ENCODE measurements at places on chromosomes 5 and 9.
A peak's percentile ranks its signal among the peaks of the same experiment; 100 is the strongest.

DNA sequence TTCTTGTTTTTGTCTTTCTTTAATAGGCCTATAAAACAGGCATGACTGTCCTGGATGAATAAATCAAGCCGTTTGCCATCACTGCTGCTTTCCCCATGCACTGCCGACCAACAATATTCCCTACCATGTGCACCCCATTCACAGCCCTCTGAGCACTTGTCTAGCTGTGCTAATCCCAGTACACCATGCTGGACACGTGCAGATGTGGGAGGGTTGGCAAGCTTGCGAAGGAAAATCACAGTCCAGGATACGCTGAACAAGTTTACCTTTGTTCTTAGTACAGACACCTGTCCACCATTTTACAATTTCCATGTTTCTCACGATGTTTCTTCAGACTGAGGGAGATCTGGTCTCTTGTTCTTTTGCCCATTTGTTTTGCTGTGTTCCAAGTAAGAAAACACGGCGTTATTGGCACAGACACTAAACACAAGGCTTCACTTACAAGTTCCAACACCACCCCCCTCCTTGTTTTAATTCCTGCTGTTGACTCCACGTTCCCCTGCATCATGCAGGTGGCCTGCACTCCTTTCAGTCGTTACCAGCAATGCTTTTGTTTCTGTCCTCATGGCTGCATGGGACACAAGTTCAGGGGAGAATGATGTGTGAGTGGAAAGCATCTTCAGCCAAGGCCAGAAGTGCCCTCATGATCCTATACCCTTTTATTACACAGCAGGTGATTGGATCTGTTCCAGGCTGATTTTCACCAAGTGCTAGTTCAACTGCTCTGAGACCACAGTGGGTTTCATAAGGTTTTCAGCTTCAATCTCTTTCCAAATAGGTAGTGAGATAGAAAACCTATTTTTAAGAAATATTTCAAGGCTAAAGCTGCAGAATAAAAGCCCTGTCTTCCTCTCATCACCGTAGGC lies 608.9 kb downstream of the IRX1 start:
- DNase-seq = no peak

- DNase-seq = no peak
These were observed 355.1 kb upstream of the GRIA1 start for GRCh38 chr5:153135411-153135810.

DNA sequence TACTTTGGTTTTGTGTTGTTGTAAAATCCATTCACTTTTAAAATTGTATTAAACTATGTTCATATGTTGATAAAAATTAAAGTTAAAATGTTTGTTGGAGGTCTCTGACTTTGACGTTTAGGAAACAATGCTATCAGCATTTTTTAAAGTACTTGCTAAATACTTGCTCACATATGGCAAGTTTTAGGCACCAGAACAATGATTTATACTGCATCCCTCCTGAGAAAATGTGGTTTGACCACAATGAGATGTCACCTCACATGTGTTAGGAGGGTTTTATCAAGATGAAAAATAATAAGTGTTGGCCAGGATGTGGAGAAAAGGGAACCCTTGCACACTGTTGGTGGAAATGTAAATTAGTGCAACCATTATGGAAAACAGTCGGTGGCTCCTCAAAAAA lies 180.8 kb downstream of the HSD17B3 start:
- DNase-seq = no peak

DNA sequence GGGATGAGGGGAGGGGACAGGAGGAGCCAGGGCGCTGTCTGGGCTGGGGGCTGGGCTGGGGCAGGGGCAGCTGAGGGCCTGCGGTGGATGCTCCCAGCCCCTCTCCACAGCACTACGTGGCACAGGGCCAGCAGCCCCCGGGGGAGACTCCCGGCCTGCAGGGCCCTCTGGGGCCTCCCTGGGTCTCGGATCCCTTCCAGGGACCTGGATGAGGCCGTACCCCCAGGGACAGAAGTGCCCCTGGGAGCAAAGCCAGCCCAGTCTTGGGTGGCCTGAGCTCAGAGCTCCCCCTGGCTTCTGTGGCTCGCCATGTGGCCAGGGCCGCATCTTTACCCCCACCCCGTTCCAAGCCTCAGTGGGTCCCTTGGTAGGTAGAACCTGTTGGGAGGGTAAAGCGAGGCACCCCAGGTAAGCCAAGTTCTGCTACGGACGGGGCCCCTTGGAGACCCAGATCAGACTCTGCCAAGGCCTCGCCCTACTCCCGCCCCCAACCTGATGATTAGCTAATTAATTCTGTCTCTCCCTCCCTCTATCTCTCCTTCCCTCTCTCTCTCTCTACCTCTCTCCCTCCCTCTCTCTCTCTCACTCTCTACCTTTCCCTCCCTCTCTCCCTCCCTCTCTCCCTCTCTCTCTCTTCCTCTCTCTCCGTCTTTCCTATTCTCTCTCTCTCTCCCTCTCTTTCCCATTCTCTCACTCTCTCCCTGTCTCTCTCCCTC lies 24.3 kb downstream of the KCNT1 start:
- DNase-seq = no peak

- DNase-seq = no peak
These were observed 999 bp upstream of the DRD1 start for GRCh38 chr5:175444905-175445456.

- DNase-seq = no peak
These were observed 14.1 kb upstream of the SPDL1 start for GRCh38 chr5:169569513-169569912.

GRCh38 chr5:177457852-177458681 lies 11.5 kb downstream of the PRR7 start:
- DNase-seq = no peak

DNA sequence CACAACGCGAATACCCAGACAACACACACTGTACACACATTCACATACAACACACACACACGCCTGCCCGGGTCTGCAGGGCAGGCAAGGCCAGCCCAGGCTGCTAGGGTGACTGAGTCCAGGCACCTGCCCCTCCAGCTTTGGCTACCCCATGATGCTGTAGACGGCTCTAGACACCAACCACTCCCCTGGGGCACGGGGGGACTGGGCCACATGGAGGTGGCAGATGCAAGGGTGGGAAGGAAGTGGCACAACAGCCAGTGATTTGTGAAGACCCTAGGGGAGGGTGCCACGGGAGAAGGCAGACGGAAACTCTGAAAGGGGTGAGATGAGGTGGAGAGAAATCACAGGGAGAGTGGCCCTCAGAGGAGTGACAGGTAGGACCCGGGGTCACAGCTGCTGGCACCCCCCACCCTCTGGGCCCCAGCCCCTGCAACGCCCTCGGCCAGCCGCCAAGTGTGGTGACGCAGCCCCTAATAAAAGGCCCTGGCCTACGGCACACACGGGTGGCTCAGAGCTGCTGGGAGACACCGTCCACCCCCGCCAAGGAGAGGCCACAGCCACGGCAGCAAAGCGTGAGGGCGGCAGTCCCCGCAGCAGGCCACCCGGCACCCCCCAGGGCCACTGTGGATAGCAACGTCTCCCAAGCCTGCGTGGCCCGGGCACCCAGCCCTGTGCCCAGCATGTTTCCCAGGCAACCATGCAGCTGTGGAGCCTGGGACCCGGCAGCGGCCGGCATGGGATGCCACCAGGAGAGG lies 6.6 kb upstream of the CCDC187 start:
- no peak for DNase-seq

DNA sequence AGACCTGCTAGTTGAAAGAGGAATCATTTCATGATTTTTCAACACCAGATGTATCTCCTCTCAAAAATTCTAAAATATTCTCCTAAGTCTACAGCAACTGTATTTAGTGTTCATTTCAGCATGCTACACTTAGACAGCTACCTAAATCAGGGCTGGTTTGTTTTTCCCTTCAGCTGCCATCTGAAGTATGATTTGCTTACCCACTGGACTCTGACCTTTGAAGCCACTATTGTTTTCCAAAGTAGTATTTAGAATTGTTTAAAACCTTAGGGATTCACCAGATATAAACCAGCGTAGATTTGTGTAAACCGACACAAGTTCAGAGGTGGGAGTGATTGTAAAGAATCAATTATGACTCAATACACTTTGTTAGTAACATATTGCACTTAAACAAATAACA lies 193.1 kb downstream of the ADAMTS6 start:
- no peak for DNase-seq

DNA sequence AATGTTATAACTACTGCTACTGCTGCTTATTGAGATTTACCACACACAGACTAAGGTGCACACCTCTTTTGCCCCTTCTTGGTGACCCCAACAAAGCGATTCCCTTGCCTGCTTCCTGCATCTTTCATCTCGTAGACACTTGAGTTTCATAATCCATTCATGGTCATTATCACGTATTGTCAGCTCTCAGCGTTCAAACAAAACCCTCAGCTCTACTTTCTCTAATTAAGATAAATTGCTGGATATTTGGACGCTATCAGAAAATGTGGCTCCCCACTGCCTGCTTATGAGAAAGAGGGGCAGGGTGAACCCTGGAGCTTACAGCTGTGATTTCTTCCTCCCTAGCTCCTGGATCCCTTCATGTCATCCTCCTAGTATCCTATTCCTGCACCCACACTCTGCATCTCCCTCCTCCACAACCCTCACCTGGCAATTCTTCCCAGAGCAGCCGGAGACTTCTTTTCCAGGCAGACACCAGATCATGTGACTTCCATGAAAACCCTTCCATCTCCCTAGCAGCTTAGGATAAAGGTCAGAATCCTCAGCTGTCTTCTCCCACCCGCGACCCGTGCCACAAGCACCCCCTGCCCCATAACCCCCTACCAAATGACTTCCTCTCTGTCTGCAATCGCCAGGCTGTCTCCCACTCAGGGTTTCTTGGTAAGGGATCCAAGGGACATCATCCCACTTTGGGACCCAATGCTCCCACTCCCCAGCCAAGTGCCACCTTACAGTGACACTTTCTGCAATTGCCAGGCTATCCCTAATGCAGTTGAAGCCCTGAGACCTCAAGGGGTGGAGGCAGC lies 146.5 kb downstream of the NSG2 start:
- DNase-seq = no peak

DNA sequence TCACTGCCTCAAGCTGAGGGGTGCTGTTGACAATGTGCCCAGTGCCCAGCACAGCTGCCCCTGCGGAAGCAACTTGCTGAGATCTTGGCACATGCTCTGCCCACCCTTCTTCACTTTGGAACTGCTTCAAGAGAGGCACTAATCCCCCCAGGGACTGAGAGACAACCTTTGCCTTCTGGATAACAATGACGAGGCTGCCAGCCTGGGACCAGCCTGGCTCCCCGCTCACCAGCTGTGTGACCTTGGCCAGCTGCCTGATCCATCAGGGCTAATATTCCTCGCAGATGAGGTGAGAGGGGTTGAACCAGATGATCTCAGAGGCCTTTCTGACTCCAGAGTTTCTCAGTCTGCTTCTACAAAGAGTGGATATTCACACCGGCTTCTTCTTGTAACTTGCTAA lies 81.0 kb downstream of the SHB start:
- no peak for DNase-seq

DNA sequence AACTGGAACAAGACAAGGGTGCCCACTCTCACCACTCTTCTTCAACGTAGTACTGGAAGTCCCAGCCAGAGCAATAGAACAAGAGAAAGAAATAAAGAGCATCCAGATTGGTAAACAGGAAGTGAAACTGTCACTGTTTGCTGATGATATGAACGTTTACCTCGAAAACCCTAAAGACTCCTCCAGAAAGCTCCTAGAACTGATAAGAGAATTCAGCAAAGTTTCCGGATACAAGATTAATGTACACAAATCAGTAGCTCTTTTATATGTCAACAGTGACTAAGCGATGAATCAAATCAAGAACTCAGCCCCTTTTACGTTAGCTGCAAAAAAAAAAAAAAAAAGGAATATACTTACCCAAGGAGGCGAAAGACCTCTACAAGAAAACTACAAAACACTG lies 306.6 kb downstream of the PLK2 start:
- DNase-seq = no peak

- peak; percentile 59 for DNase-seq
These were observed 37.3 kb downstream of the SEC61B start for GRCh38 chr9:99259231-99259918.

- DNase-seq = no peak
These were observed 275.5 kb downstream of the GLIS3 start for GRCh38 chr9:4024281-4024777.

DNA sequence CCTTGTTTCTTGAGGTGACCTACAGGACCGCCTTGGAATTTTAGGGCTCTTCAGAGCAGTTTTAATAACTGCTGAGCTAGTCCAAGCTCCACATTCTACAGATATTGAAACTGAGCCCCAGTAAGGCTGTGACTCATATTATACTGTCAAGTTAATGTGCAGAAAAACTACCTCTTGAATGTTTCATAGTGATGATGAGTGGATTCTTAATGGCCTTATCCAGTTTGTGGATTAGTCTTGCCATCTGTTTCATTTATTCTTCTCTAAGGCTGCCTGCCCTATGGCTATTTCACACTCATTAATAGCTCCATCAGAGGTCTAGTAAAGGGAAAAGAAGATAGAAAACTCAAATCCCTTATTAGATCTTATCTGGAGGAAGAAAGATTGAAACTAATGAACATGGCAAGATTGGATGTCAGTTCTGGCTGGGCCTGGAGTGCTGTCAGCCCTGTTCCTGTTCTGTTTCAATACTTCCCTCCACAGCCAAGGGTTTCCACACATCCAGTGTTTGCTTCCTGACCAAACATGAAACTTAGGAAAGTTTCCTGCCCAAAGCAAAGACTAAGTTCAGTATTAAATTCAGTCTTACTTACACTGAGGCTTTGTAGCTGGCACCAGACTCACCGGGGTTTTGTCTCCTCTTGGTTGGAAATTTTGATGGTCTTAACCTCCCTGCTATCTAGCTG lies 215.6 kb upstream of the DMAC1 start:
- no peak for DNase-seq

DNA sequence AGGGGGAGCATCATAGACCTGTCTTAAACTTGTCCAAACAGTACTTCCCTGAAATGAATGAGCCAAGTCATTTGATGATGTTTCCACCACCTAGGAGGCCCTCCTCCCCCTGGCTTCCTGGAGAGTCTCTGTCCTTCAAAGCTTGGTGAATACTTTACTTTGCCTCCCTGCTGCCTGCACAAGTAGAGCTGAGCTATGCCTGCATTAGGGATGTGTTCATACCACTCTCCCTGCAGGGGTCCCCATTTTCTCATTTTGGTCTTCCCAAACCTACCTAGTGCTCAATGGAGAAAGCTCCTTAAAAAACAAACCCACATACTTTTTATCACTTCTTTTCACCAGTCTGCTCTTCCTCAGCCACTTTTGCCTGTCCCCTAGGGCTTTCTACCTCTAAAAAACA lies 7.7 kb downstream of the CCNI2 start:
- no peak for DNase-seq
